ENCODE measurements at places on chromosomes 1 and 21.

DNA sequence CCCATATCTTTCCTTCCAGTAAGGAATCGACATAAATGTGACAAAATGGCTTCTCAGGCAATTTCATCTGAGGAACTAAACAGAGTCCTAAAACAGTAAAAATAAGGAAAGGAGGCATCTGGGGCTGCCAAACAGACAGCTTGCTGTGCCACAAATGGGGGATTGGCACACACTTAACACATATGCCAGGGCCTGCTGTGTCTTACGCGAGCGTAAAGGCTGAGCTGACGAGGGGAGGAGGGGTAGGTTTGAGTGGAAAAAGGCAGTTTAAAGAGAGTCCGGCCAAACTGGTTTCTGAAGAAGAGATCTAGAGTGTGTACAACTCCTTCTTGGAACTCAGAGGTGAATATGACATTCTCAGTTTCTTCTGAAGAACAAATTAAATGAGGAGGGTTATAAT, 244.1 kb upstream of the MAP1LC3C start:
- no peak for DNase-seq

DNA sequence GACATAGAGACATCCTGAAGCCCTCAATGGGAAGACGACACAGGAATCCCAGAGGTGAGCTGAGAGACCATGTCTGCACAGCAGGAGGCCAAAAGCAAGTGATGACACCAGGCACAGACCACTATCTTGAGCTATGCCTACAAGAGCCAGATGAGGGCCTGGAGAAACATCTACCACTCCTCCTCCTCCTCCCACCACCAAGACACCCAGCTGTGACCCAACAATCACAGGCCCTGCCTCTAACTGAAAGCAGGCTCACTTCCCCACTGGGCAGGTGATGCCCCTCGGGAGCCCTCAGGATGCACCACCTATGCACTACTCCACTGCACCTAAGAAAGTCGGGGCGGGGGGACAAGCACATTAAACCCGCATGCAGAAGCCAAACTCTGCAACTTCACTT, 16.5 kb downstream of the TADA1 start:
- no peak for DNase-seq

DNA sequence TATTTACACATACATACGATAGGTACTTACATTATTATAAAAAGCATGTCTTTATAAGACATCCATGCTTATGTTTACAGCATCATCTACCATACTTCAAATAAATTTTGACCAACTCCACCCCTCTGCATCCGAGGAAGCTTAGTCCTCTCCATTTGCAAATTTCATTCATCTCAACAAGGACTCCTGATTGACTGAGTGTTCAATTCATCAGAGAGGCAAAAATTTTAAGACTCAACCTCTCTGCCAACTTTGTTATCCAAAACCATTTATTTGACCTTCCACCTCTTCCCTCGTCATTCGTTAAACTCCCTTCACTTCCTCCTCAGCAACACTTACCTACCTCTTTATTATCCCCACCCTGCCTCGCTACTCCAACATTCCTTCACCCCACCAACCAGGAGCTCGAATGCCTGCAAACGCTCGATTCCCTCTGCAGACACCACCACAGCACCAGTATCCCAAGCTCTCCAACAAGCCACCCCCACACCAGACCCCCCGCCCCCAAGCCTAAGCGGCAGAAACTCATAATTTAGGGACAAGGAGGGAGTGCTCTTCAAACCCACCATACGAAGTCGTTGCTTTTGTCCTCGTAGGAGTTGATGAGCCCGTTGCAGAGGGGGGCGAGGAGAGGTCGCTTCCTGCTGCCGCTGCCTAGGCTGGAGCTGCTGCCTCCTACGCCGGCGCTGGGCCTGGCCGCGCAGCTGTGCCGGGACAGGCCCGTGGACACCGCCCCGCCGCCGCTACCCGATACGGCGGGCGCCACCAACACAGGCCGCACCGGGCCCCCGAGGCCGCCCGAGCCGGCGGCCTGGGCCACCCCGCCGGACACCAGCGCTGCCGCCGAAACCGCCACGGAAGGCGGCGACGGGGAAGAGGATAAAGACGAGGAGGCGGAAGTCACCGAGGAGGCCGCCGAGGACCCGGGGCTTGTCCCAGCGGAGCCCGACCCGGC, 803 bp downstream of the COP1 start:
- peak; percentile 29 for DNase-seq

- DNase-seq = no peak
Observed at GRCh38 chr21:22743085-22743484, 1744.9 kb downstream of the NCAM2 start.

DNA sequence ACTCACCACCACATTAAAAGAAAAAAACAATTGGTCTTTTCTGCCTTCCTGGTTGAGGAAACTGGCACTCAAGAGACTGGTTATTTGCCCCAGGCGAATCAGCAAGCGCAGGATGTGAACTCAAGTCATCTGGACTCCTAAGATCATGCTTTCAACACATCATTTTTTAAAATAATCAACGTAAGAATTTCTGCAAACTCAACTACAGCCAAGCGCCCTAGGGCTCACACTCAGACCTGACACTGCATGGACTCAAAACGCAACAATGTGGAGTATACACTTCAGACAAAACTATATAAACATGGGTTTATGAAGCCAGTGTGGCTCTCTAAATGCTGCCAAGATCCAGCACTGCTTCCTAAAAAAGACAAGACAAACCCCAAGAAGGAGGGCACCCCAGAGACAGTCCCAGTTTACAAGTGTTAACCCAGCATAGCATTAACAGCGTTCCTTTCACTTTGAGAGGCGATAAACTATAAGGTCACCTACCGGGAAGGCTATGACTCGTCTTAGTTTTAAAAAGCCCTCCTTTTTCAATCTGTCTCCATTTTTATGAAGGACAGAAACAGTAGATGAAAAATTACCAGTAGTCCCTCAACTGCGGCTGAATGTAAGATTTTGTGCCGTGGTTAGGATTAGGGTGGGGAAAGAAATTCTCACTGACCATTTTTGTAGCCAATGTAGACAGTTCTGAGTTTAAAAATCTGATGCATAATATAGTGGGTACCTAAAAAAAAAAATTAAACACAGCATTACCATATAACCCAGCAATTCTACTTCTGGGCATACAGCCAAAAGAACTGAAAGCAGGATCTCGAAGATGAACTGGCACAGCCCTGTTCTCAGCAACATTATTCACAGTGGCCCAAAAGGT, 54.8 kb downstream of the SIPA1L2 start:
- peak; percentile 80 for DNase-seq

Measured in DMS79 treated with DMSO at 0.1 percent for 48 hours (cell line).